ENCODE measurements at places on chromosomes 6 and 20.

DNA sequence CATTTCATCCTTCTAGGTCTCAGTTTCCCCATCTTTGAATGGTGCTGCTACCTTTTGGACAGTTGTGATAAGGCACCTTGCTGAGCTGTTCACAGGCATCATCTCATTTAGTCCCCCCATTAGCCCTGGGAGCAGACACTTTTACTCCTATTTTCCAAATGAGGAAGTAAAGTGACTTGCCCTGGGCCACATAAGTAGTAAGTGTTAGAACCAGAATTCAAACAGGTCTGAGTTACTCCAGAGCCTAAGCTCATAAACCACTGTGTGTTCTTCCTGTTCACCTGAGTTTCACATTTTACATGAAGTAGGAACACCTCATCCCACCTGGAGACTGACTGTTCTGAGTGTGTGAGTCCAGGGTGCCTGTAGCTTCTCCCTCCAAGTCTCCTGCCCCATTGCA, 43.5 kb upstream of the EPB41L1 start:
- DNase-seq = no peak

DNA sequence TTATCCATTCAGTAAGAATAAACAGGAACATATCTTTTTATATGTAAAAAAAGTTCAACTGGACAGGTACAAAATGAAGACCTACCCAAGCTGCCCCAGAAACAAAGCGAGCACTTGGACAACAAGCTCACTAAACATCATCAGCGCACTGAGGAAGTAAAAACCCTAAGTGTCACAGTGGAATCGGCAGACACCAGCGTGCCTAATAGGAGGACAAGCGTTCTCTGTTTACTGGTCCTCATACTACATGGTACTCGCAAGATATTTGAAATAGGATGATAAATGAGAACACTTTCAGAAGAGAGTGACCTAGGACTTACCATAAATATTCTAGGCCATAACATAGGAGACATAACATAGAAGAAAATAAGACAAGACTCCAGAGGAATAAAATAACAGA, 18.2 kb downstream of the MAP7 start:
- no peak for DNase-seq

DNA sequence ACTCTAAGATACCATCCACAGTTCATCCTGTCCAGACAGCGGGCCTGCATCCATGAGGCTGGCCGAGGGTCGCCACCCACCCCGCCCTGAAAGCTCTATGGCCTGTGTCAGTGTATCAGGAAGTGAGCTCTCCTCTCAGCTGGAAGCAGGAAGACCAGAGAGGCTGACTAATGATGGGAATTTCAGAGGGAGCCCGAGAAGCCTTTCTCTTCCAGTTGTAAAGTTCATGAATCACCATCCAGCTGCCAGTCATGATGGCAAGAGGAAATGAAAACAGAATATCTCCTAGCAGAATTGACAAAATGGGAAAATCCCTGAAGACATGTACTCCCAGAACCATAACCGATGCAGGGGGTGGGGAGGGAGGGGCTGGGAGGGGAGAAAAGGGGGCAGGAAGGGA, 109.6 kb upstream of the RPS6KA2 start:
- DNase-seq = no peak

- peak; percentile 14 for DNase-seq
Observed at GRCh38 chr20:52494244-52494643, 302.7 kb upstream of the ZFP64 start.

GRCh38 chr6:137883400-137884148, 16.5 kb downstream of the TNFAIP3 start:
- DNase-seq = no peak

- no peak for DNase-seq
Observed at GRCh38 chr6:39322306-39322850, at the start of gene KCNK16. KCNK16 (minus strand) TSS chr6:39322702; CDS start chr6:39322540, 162 bp downstream.

DNA sequence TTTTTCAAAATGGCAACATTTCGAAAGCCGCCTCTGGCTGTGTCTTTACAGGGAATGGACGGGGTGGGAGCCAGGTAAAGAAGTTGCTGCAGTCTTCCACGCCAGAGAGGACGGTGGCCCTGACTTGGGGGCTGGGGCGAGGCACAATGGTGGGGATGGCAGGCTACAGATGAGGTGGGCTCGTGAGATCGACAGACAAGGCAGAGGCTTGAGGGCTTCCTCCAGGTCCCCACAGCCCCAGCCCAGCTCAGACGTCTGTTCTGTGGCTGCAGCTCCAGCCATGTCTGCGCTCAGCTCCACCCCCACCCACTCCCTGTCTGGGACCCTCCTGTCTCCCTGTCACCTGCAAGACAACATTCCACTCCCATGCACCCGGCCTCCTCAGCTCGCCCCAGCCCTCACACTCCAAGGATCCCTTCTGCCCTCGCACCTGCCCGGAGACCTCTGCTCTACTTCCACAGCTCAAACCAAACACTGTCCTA, 7.4 kb upstream of the C20orf144 start:
- DNase-seq = no peak

DNA sequence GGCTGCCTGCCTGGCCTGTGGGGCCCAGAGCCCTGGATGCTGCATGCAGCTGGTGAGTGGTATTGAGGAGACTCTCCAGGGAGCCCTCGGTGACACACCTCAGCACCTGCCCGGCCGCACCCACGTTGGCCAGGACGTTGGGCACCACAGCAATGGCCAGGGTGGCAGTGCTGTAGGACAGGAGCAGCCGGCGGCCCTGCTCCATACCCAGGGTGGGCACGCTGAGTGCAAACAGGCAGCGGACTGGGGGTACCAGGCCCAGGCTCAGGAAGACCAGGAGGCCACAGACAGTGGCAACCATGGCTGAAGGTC, 4.7 kb downstream of the OCSTAMP start:
- no peak for DNase-seq

DNA sequence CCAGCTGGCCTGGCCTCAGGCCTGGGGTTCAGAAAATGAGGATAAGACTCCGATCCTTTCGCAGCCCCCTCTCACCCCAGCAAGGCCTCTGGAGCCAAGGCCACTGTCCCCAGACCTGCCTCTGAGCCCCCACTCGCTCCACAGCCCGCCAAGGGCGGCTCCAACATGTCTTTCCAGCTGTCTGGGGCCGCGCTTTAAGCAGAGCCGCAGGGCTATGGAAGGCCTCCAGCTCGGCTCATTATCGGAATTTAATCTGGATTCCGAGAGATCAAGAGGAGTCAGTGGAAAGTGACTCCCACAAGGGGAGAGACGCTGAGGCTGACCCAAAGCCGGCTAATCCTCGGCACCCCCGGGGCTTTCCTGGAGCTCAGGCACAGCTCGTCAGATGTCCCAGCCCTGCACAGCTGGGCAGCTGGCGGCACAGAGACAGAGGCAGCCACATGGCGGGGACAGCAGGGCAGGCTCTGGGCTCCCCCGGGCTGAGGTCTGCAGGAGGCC, 41.8 kb downstream of the BMP7 start:
- DNase-seq = no peak

DNA sequence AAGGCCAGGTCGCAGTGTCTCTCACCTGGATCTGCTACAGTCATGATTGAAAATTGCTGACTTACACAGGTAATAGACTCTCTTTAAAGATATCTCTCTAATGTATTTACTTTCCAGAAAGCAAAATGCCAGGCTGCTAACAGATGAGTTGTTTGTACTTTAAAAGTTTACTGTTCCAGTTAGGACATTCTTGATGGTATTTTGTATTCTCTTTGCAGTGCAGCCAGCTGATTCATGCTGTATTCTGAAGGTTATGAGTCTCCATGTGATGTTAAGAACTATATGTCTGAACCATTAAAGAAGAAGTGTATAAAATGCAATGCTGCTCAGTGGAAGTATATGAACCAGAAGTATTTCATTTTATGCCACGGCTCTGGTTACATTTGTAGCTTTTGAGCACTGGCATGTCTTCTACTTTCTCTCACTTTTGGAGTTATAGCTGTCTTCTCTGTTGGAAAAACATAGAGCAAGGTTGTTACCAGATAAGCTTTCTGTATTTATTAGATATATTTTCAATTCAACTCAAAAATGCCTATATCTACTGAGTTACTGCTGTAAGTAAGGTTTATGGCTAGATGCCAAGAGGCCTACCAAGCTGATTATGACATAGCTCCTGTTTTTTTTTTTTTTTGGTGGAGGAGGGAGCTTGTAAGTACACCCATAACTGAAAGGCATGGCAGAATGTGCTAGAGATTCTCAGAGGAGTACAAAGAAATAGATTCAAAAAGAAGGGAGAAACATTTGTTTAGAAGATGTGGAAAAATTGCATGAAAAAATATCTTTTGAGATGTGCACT, 130.5 kb upstream of the MAN1A1 start:
- DNase-seq = no peak

GRCh38 chr6:147508866-147509608, 547 bp downstream of the SAMD5 start:
- DNase-seq = no peak

DNA sequence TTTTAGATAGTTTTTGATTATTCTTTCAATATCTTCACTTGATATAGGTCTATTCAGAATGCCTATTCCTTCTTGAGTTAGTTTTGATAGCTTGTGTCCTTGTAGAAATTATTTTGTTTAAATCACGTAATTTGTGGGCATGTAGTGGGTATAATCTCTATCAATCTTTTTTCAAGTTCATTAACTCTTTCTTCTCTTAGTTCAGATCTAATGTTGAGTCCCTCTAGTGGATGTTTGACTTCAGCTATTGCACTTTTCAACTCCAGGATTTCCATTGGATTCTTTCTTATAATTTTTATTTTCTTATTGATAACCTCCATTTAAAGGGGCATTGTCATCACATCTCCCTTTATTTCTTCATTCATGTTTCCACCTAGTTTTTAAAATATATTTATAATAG, 135.6 kb downstream of the COL12A1 start:
- no peak for DNase-seq

GRCh38 chr6:1850121-1850839, 240.6 kb downstream of the FOXC1 start:
- DNase-seq = no peak

DNA sequence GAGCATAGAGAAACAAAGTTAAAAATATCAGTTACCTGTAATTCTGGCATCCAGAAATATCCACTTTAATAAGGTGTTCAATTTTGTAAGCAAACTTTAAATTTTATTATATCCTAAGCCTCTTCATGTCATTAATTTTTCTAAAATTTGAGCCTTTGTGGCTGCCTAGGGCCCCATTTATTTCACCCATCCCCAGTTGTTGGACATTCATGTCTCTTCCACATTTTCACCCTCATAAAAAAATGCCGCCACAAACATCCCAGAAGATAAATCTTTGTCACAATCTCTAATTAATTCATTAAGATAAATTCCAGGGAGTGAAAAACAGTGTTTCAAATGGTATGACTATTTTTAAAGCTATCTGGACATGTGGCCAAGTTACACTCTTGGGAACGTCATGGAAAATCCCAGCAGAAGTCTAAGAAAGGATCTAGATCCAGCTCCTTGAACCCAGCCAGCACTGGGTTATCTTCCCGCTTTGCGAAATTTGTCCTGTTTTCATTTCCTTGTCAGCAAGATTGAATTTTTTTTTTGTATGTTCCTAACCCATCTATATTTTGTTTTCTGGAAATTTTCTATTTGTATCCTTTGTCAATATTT, 97.2 kb downstream of the TMEM242 start:
- no peak for DNase-seq

- DNase-seq = no peak
Observed at GRCh38 chr6:126176282-126176681, 163.6 kb upstream of the CENPW start.

DNA sequence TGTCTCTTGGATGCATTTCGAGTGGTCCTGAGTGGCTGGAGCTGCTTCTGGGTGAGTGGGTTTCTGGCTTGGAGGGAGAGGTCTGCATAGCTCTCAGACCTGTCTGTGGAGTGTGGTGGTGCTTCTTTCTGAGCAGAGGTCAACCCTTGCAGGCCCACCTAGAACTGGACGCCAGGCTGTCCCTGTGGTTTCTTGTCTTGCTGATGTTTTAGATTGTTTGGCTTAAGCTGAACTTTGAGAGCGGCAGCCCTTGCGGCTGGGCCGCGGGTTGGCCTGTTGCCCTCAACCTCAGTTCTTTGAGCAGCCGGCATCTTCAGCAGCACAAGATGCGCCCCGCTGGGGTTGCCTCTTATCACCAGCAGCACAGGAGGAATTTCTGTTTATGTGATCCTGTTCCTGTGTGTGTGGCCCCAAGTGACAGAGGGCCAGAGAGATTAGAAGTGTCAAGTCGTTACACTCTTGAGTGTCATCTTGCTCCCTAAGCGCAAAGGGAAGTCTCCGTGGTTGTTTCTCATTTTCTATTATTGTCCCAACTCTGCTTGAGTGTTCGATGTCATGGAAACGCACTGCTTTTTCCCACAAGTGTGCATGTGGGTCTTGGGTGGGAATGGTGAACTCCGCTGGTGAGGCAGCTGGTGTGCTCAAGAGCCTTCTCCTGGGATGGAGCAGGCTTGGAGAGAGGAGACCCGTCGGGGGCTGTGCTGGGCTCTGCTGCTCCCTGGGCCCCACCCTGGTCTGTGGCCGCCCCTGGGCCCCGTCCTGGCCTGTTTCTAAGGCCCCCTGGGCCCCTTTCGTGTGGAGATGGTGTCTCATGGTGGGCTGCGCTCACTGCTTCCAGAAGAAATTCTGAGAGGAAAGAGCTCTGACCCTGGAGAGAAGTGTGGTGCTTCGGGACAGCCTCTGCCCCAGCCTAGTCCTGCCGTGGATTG, 20.1 kb upstream of the SLC22A1 start:
- DNase-seq = no peak

GRCh38 chr6:10465629-10466499, 51.0 kb upstream of the TFAP2A start:
- no peak for DNase-seq

DNA sequence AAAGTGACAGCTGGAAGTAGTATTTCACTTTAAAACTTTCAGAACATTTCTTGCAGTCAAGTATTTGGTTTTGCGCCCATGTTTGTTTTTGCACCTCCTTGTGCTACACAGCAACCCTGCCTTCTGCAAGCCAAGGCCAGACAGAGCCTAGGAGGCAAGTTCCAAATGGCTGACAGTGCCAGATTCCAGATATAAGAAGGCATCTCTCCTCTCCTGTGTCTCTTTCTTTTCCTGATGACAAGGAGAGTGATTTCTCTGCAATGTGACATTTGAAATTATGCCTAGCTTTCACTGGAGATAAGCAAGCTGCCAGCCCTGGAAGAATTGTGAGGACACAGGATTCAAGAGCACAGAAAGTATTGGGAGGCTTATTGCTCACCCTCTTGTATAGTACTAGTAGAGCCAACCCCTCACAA, 149.1 kb upstream of the TENT5A start:
- no peak for DNase-seq

GRCh38 chr6:144150710-144151657, 667 bp downstream of the STX11 start:
- peak; percentile 24 for DNase-seq

- DNase-seq = no peak
Observed at GRCh38 chr6:57254055-57254717, 32.1 kb upstream of the RAB23 start.

- DNase-seq = no peak
Observed at GRCh38 chr6:6439778-6440177, 119.3 kb upstream of the F13A1 start.

DNA sequence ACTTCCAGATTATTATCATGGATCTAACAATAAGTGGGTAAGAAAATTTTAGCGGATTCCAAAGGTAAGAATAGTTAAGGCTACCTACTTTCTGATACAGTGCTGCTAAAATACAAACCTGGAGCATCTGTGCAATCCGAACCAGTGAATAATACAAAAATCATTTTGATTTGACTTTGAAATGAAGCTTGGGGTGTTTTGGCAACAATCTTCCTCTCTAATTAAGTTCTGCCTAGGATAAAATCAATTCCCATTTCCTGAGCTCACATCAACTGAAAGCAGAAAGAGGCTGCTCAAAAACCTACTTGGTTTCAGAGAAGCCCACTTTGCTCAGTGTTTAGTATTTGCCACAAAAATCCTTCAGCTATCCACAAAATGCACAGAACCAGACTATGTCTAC, 18.7 kb upstream of the SH3BGRL2 start:
- DNase-seq = no peak

- DNase-seq = no peak
Observed at GRCh38 chr6:3868544-3868943, 19.4 kb downstream of the FAM50B start.

- DNase-seq = no peak
Observed at GRCh38 chr6:154404791-154405400, 48.3 kb upstream of the IPCEF1 start.

Data from stimulated activated CD8-positive, alpha-beta memory T cell treated with anti-CD3 and anti-CD28 coated beads, Interleukin-4, amount 100 ng/mL, for 4 hours (primary cell).